ENCODE measurements at places on chromosomes 13 and 19.

GRCh38 chr13:70275841-70276240 lies 167.6 kb upstream of the KLHL1 start:
- no peak for DNase-seq

- DNase-seq = no peak
These were observed 15.7 kb upstream of the TSHZ3 start for GRCh38 chr19:31364963-31365362.

DNA sequence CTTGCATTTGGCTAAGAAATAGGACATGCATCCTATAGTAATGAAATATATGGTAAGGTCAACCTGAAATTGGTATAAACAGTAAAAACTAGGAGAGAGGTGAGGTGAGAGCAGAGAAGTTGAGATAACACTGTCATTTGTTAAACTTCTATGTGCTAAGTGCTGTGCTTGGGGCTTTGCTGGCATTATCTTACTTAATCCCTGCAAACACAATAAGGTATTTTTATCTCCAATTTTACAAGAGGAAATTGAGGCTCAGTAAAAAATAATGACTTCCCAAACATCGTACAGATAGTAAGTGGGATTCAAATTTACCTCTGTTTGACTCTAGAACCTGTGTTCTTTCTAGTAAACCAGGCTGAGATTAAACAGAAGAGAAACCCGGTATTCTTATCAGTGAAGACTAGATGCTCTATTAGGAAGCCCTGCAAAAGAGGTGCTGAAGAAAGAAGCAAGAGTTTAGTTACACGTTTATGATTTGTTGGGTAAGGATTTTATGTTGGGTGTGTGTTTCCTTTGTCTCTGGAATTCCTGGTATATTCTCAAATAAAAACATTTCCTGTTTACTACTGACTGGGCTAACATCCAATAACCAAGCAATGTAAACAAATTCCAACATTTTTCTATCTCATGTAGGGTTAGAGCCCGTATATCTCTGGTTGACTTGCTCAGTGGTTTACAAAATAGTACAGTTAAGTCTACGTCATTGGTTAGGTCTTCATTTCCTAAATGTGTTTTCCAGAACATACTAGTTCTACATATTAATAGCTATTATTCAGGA lies 137.3 kb upstream of the FNDC3A start:
- peak; percentile 22 for DNase-seq

GRCh38 chr19:18174983-18175382 lies 1.4 kb downstream of the IFI30 start:
- no peak for DNase-seq

GRCh38 chr19:15093001-15093400 lies 11.0 kb downstream of the OR1I1 start:
- no peak for DNase-seq

- no peak for DNase-seq
These were observed 58.7 kb upstream of the NBEA start for GRCh38 chr13:34883396-34883795.

- DNase-seq = no peak
These were observed 5.8 kb upstream of the DMKN start for GRCh38 chr19:35519291-35519690.

- DNase-seq = no peak
These were observed 288.3 kb downstream of the KCTD12 start for GRCh38 chr13:76597868-76598267.

DNA sequence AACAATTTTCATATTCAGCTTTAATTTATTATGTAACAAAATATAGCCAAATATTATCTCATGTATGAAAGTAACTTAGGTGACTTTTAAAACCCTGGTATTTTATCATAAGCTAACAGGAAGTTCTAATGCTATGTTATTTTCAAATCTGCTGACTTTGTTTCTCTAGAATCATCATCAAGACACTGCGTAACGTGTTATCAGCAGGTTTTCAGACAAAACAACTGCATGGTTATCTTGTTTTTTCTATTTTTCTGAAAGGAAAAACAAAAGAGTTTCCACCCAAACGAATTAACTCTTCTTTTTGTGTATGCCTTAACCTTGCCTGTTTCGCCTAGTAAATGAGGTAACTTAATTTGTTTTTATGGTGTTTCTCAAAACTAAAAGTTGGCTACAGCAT lies 156.3 kb downstream of the TBC1D4 start:
- no peak for DNase-seq

GRCh38 chr19:38678891-38679494 lies 31.5 kb downstream of the ACTN4 start:
- no peak for DNase-seq

DNA sequence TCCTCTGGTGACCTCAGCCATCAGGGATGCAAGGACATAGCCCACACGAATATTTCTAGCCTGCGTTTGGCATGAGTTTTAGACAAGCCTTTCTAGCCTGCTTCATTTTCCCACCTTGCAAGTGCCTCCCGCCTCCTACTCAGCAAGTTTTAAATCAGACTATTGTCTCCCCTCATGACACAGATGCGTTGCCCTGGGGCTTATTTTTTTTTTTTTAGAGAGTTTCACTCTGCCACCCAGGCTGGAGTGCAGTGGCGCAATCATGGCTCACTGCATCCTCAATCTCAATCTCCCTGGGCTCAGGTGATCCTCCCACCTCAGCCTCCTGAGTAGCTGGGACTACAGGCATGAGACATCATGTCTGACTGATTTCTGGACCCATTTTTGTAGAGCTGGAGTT lies 14.6 kb downstream of the GJB2 start:
- no peak for DNase-seq

GRCh38 chr19:13629687-13630357 lies 123.5 kb upstream of the CACNA1A start:
- no peak for DNase-seq

- DNase-seq = no peak
These were observed 12.1 kb upstream of the TEX26 start for GRCh38 chr13:30920162-30920909.

DNA sequence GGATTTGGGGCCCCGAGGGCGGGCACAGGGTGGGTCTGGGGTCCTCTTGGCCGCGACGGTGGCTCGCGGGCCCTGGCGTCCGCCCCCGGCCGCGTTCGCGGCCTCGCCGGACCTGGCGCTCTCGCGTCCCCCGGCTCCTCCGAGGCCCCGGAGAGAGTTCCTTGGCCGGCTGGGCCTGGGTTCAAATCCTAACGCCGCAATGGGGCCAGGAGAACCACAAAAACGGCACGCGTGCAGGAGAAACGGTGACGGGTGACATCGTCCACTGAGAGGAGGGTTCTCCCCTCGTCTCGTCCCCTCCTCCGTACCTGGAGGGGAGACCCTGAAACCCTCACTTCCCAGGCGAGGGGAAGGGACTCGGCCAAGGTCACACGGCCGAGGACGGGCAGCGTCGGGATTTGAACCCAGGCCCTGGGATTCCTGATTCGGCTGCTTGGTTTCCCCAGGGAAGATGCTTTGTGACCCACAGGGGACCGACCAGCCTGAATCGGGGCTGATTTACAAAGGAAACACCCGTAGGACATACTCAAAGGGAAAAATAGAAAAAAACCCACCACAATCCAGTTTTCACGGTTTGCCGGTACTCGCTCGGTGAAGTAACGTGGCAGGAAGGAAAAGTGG lies 624 bp downstream of the SAFB start:
- no peak for DNase-seq

- no peak for DNase-seq
These were observed 15.7 kb downstream of the CAB39L start for GRCh38 chr13:49428041-49428763.

- peak; percentile 43 for DNase-seq
These were observed 49.1 kb downstream of the LMO7 start for GRCh38 chr13:75685239-75685697.

- DNase-seq = peak; percentile 90
These were observed at the start of gene ZNF544 for GRCh38 chr19:58228585-58229254. Gene ZNF544 (plus strand): TSS chr19:58228914. CDS start chr19:58244024, 15,110 bp downstream.

- DNase-seq = no peak
These were observed 11.9 kb upstream of the ITM2B start for GRCh38 chr13:48220981-48221685.

DNA sequence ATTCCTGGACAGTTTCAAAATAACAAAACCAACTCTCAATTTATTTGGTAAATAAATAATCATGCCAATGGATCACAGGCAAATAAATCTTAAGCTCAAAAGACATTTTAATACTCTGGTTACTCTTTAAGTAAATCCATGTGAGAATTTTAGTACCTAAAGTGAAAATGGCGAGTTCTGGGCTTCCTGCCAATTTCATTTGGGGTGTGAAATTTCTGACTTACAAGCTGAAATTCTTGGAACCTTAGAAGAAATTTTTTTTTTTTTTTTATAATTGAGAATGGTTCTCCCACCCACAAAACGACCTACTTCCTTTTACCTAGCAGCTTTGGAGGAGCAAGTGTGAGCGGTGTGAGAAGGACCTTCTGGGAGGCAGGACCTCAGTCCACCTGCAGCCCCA lies 354.5 kb upstream of the NBEA start:
- no peak for DNase-seq

GRCh38 chr13:103948426-103948825 lies 882.2 kb upstream of the SLC10A2 start:
- DNase-seq = no peak

DNA sequence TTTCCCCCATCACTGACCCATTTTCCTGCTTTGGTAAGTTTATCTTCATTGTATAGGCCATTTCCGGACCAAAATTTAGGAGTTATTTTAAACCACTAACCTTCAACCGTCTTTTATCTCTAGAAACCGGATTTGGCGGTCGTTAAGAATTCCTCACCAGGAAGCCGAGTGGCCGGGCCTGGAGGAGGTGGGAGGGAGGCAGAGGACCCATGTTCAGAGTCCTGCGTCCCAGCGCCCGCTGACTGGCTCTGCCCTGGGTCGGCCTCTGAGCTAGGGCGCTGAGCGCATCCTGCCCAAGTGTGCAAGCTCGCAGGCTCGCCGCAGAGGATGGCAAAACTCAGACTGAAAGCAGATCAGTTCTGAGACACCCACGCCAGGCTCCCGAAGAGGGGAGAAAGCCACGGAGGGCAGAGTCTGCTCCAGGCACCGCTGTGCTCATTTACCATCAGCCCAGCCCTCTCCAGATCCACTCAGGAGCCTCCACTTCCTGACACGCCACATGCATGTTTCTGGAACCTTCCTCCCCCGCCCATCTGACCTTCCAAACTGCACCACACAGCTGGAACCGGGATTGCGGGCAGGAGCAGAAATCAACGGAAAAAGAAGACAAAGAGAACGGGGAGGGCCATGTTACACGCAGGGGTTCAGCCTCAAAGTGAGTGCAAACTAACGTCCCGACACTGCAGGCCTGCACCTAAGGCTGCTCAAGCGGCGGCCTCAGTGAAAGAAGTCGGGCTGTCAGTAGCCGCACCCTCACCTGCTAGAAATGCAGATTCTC lies 8.3 kb downstream of the COL4A1 start:
- DNase-seq = no peak

All from AG08396 (cell line).